ENCODE measurements at places on chromosomes 5 and 9.

GRCh38 chr5:51889703-51890102 is 506.5 kb downstream of the ISL1 start:
- H3K27ac ChIP-seq: no peak overlapping the region
- no peak overlapping the region for H3K4me3 ChIP-seq
- H3K4me1 ChIP-seq: no peaks in the 10 kb centered on the region
- no peaks in the 10 kb centered on the region for H3K36me3 ChIP-seq
- H3K27me3 ChIP-seq: no peaks in the 10 kb centered on the region

GRCh38 chr5:153399595-153399994 is 90.9 kb upstream of the GRIA1 start:
- H3K4me1 ChIP-seq: no peaks in the 10 kb centered on the region
- DNase-seq: no peak
- no peak overlapping the region for H3K4me3 ChIP-seq
- no peaks in the 10 kb centered on the region for H3K27me3 ChIP-seq
- H3K27ac ChIP-seq: no peak overlapping the region

DNA sequence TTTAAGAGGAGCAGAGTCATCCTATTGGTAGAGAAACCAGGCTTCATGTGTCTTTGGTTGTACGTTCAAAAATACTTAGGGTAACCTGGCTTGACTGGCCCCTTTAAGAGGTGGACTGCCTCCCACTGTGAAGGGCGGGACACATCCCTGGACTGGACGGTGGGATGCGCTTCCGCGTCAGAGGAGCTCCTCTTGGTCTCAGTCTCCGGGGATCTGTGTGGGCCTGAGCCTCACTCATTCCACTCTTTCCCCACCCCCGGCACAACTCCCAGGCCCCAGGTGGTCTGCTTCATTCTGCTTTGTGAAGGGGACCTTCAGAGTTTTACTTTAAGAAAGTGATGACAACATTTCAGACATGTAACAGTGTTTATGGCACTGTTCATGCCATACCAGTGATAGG is 601.1 kb downstream of the IRX1 start:
- no peak overlapping the region for H3K4me3 ChIP-seq
- H3K27me3 ChIP-seq: no peaks in the 10 kb centered on the region
- H3K4me1 ChIP-seq: no peaks in the 10 kb centered on the region
- DNase-seq: peak; percentile 72

- no peaks in the 10 kb centered on the region for H3K27me3 ChIP-seq
- DNase-seq: peak; percentile 81
- H3K4me1 ChIP-seq: peaks cover 9% of the 10 kb centered on the region
- no peaks in the 10 kb centered on the region for H3K36me3 ChIP-seq
- no peak overlapping the region for H3K4me3 ChIP-seq
- no peak overlapping the region for H3K27ac ChIP-seq
Measured at GRCh38 chr9:124320062-124320973, 62.6 kb downstream of the NEK6 start.

DNA sequence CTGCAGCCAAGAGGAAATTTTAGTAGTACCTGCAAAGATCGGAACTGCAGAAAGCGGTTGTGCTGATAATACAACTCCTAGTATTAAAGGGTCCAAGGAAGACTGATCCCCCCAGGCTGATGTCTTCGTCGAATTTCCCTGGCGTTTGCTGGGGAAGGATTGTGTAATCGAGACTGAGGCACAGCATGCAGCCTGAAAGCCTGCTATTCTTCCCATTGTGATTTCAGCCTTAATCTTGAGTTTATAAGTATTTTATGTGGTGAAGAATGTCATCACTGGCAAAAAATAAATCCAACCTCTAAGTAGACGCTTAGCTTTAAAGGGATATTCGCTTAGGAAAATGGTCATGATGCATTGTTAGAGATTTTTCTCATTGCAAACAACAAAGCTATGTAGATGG is 21.3 kb upstream of the LMX1B start:
- peaks cover 24% of the 10 kb centered on the region for H3K27me3 ChIP-seq
- no peak overlapping the region for H3K27ac ChIP-seq
- no peak overlapping the region for H3K4me3 ChIP-seq
- no peak for DNase-seq

- no peaks in the 10 kb centered on the region for H3K4me1 ChIP-seq
- no peaks in the 10 kb centered on the region for H3K36me3 ChIP-seq
- no peak overlapping the region for H3K4me3 ChIP-seq
- DNase-seq: no peak
- H3K27me3 ChIP-seq: no peaks in the 10 kb centered on the region
- no peak overlapping the region for H3K27ac ChIP-seq
Measured at GRCh38 chr5:82601861-82602260, 323.7 kb upstream of the RPS23 start.

- H3K27me3 ChIP-seq: no peaks in the 10 kb centered on the region
- no peak overlapping the region for H3K4me3 ChIP-seq
- no peaks in the 10 kb centered on the region for H3K36me3 ChIP-seq
- H3K27ac ChIP-seq: no peak overlapping the region
- no peak for DNase-seq
Measured at GRCh38 chr9:82553654-82554366, 509.1 kb downstream of the RASEF start.

- no peaks in the 10 kb centered on the region for H3K36me3 ChIP-seq
- H3K27me3 ChIP-seq: no peaks in the 10 kb centered on the region
- no peak overlapping the region for H3K27ac ChIP-seq
- DNase-seq: no peak
- no peaks in the 10 kb centered on the region for H3K4me1 ChIP-seq
Measured at GRCh38 chr5:115389799-115390382, 93.4 kb upstream of the CCDC112 start.

- DNase-seq: no peak
- no peaks in the 10 kb centered on the region for H3K4me1 ChIP-seq
- no peak overlapping the region for H3K27ac ChIP-seq
- H3K4me3 ChIP-seq: no peak overlapping the region
- no peaks in the 10 kb centered on the region for H3K27me3 ChIP-seq
Measured at GRCh38 chr5:32869216-32869615, 158.1 kb downstream of the NPR3 start.

DNA sequence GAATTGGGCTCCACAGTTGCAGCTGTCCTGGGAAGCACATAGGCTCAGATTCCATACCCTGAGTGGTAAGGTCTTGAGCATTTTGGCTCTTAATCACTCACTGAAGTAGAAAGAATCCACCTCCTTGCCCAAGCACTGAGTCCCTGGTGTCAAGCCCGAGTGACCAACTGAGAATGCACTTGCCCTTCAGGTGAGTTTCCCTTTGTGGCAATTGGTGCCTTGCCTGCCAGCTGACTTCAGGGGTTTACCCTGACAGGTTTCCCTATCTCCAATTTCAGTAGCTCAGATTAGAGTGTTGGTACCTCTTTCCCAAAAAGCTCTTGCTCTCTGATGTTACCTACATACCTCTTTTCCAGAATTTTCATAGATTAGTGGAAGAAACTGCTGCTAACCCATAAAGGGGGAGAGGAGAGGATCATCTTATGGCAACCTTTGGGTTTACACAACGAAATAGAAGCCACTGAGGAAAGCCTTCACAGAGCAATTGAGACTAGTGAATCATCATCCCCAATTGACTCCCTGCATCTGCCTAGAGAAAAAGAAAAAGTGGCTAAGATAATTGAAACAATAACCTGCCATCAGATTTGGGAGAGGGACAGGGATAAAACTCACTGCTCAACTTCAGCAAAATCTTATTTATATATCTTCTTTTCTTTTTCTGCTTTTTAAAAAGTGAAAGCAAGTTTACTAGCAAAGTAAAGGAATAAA is 48.6 kb downstream of the CCL28 start:
- H3K27ac ChIP-seq: no peak overlapping the region
- no peaks in the 10 kb centered on the region for H3K27me3 ChIP-seq
- no peak for DNase-seq
- H3K4me3 ChIP-seq: no peak overlapping the region
- H3K4me1 ChIP-seq: no peaks in the 10 kb centered on the region

DNA sequence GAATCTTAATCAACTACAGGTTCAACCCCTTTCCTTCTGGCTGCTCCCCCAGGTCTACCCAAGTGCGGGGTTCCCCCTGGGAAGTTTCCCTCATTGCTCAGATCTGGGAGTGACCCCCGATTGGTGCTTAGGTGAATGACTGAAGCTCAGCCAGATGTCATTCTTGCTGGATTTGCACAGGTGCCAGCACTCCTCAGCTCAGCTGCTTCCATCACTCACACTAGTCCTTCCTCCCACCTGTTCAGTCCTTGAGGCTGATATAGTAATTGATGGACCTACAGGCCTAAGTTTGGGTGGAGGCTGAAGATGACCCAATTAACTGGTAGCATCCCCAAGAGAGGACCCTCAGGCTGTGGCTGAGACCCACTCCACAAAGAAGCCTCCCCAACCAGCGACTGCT is 32.9 kb downstream of the PRLR start:
- H3K27ac ChIP-seq: no peak overlapping the region
- no peaks in the 10 kb centered on the region for H3K27me3 ChIP-seq
- no peaks in the 10 kb centered on the region for H3K36me3 ChIP-seq
- no peak for DNase-seq
- H3K4me3 ChIP-seq: no peak overlapping the region

GRCh38 chr5:143170104-143170503 is 233.4 kb downstream of the NR3C1 start:
- no peak overlapping the region for H3K4me3 ChIP-seq
- no peak overlapping the region for H3K27ac ChIP-seq
- no peaks in the 10 kb centered on the region for H3K27me3 ChIP-seq

GRCh38 chr9:71271602-71272001 is 150.2 kb upstream of the TRPM3 start:
- no peaks in the 10 kb centered on the region for H3K27me3 ChIP-seq
- H3K27ac ChIP-seq: no peak overlapping the region
- no peak for DNase-seq

GRCh38 chr9:113682297-113682771 is 193.8 kb upstream of the ZNF618 start:
- H3K4me1 ChIP-seq: no peaks in the 10 kb centered on the region
- peaks cover 3% of the 10 kb centered on the region for H3K27me3 ChIP-seq
- no peaks in the 10 kb centered on the region for H3K36me3 ChIP-seq
- no peak overlapping the region for H3K27ac ChIP-seq
- no peak overlapping the region for H3K4me3 ChIP-seq

DNA sequence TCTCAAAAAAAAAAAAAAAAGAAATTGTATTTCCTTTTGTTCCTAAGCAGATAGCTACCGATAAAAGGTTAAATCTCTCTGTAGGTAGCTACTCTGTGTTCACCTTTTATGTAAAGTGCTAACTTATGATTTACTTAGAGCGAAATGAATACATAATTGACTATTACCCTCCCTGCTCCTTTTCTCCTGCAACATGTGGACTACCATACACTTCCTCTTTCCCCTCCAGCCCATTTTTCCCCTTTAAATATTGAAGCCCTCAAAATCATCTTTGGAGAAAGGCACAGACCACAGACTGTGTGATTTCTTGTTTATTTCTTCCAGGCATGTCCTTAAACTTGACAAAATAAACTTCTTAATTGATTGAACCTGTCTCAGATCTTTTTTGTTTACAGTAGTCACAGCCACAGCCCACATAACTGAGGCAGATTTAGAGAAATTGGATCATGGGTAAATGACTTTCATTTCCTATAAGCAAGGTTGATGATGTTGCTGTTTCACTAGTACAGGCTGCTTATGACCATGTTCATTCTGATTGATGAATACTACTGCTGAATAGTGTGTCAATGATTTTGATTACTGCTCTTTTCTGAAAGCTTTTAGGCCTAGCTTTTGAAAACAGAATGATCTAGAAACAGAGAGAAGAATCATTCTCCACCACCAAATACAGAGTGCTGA is 59.2 kb downstream of the PHAX start:
- no peaks in the 10 kb centered on the region for H3K36me3 ChIP-seq
- H3K27ac ChIP-seq: no peak overlapping the region
- no peaks in the 10 kb centered on the region for H3K27me3 ChIP-seq
- DNase-seq: no peak
- no peak overlapping the region for H3K4me3 ChIP-seq

GRCh38 chr5:125501396-125501795 is 755.0 kb upstream of the ZNF608 start:
- no peaks in the 10 kb centered on the region for H3K36me3 ChIP-seq
- H3K27ac ChIP-seq: no peak overlapping the region
- DNase-seq: no peak
- H3K4me1 ChIP-seq: no peaks in the 10 kb centered on the region

DNA sequence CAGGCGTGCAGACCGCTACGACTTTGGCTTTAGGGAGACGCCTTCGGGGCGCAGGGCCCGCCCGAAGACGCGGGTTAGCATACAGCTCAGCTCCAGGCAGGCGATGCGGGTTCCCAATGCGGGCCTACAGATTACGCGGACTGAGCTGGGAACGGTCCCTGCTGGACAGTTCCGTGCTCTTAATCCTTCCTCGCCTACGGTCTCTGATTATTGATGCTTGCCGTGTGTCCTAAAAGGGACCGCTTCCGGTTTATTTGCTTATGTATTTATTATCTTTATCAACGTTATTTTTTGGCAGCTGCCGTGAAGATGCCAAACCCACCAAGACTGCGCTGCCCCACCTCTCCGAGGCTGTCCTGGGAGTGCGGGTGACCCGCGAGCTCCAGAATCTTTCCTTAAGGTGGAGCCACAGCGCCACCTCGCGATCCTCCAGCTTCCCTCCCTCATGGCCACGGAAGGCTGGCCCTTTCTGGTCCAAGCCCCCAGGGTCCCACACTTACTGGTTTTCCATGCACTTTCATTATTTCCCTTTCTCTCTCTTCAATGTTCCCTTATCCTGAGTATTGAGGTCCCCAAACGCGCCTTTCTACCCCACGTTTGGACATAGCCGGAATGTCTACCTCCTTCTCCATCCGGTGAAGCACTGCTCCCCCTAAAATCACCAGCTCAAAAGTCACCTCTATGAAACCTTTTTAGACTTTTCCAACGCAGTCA is 7.0 kb upstream of the EBF1 start:
- DNase-seq: peak; percentile 88
- peak overlapping the region; percentile 36 for H3K4me3 ChIP-seq
- H3K27ac ChIP-seq: no peak overlapping the region
- H3K27me3 ChIP-seq: peaks cover 21% of the 10 kb centered on the region
- no peaks in the 10 kb centered on the region for H3K36me3 ChIP-seq

DNA sequence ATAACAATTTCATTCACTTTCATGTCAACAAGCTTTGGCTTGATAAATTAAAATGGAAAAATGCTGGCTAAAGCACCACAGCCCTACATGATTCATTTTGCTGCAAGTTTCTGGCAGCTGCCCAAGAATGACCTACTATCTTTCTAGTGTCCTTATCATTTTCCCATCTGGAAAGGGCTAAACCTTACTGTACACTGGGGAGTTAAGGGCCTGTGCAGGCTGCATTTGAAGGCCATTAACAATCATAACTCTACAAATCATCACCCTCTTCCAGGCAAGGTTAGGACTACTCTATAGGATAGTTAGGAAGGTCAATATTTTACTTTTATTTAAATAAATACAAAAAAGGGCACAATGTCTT is 579.7 kb upstream of the ZNF608 start:
- H3K4me1 ChIP-seq: no peaks in the 10 kb centered on the region
- no peak for DNase-seq
- no peaks in the 10 kb centered on the region for H3K27me3 ChIP-seq
- H3K27ac ChIP-seq: no peak overlapping the region
- H3K36me3 ChIP-seq: no peaks in the 10 kb centered on the region

Data from sigmoid colon (tissue), 7 donors.